ENCODE measurements at places on chromosomes 2 and 18.

DNA sequence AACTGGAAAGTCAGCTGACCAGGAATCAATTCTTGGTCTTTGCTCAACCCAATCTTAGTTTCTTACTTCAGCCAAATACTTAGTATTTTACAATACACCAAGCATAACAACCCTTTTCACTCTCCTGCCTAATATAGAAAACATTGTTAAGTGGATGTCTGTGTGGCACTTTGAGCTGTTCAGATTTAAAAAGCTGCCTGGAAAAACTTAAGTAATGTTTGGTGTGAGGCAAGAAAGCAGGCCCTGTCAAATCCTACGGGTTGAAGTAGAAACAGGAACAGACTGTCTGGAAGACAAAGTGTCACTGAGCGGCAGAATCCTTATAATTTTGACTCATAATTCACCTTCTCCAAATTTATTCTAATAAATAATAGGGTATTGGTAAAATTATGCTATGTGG, 37.1 kb upstream of the FRZB start:
- no peak for DNase-seq

DNA sequence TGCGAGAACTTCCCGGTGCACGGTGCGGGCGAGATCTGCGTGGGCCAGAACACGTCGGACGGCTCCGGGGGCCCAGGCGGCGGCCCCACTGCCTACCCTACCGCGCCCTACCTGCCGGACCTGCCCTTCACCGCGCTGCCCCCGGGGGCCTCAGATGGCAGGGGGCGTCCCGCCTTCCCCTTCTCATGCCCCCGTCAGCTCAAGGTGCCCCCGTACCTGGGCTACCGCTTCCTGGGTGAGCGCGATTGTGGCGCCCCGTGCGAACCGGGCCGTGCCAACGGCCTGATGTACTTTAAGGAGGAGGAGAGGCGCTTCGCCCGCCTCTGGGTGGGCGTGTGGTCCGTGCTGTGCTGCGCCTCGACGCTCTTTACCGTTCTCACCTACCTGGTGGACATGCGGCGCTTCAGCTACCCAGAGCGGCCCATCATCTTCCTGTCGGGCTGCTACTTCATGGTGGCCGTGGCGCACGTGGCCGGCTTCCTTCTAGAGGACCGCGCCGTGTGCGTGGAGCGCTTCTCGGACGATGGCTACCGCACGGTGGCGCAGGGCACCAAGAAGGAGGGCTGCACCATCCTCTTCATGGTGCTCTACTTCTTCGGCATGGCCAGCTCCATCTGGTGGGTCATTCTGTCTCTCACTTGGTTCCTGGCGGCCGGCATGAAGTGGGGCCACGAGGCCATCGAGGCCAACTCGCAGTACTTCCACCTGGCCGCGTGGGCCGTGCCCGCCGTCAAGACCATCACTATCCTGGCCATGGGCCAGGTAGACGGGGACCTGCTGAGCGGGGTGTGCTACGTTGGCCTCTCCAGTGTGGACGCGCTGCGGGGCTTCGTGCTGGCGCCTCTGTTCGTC, 1.7 kb downstream of the FZD7 start:
- no peak for DNase-seq

GRCh38 chr2:230700447-230700846, 12.2 kb upstream of the CAB39 start:
- DNase-seq: no peak

GRCh38 chr2:7448578-7449264, 531.5 kb downstream of the RNF144A start:
- DNase-seq: no peak

GRCh38 chr18:24026457-24026856, 11.9 kb downstream of the TTC39C start:
- no peak for DNase-seq

DNA sequence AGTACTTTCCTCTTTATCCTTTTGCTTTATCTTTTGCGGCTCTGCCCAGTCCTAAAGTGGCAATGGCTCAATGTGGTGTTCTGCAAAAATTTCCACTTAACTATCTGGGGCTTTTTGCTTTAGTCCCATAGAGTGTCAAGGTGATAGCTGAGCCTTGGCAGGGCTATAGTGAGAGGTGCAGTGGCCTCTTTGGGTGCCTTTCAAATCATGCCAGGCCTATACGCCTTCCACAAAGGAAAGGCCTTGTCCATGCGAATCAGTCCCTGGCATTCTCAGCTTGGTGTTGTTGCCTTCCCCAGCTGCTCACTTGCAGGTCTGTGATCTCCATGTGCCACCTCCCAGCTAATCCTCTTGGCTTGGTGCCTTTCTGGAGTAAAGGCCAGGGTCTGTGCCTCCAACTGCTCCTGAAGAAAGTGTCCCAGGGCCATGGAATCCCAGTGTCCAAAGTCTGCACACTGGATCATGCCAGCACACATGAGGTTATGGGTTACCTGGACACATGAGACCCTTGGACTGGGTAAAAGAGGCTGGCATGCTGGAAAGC, 26.6 kb downstream of the PAX8 start:
- no peak for DNase-seq

DNA sequence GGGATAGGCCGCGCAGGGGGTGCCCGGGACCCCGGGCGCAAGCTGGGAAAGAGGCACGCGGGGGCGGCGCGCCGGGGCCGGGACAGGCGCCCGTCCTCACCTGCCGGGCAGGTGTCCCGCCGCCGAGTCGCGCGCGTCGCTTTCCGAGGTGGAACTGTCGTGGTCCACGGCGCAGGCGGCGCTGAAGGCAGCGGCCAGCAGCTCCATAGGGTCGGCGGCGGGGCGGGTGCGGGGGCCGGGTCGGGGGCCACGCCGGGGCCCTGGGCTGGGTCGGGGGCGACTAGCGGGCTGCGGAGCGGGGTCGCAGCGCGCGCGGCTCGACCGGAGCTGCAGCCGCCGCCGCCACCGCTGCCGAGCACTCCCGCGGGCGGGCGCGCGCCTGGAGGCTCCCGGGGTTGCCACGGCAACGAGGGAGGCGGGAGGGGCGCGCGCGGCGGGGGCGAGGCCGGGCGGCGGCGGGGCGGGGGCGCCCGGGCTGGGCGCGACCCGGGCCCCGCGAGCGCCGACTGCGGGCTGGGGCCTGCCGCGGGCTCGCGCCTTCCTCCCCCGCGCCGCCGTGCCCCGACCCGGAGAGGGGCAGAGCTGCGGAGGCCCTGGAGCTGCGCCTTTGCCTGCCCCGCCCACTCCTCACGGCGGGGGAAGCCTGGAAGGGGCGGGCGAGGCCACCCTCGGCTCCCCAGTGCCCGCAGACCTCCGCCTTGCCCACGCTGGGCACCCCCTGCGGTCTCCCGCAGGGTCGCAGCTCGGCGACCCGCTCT, 57.9 kb downstream of the SNORC start:
- no peak for DNase-seq

DNA sequence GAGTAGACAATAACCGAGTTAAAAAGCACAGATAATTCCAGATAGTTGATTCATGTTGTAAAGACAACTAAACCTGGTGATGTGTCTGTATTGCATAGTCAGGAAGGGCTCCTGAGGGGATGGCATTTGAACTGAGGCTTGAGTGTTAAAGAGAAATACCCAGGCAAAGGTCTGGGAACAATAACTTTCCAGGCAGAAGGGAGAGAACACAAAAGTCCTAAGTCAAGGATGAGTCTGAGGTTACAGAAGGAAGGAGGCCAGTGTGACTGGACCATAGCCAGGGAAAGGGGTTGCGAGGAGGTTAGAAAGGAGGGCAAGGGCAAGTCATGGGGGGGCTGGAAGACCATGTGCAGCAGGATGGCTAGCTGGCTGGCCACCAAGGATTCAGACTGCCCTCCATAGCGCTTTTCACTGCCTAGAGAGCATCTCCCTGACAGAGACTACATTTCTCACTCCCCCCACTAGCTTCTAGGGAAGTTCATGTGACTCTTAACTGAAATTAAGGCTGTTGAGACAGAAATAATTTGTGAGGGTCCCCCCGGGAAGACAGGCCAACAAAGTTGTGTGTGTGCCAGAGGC, 135.5 kb upstream of the CREB1 start:
- no peak for DNase-seq

DNA sequence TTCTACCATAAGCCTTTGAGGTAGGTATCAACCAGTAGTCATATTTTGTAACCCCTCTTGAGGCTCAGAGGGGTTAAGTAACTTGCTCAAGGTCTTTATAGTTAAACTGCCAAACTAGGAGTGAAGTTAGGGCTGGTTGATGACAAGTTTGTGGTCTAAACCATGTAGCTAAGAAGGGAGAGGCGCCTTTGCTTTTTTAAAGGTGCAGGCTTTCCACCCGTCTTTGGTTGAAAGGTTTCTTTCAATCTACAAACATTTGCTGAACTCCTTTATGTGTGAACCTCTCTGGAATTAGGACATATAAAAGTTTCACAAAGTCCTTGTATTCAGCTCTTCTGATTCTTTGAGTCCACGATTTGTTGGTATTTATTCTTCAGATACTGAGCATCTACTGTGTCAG, 2.4 kb upstream of the MTA3 start:
- DNase-seq: no peak

- no peak for DNase-seq
These were observed 72.2 kb downstream of the LNPK start for GRCh38 chr2:175929850-175930249.

DNA sequence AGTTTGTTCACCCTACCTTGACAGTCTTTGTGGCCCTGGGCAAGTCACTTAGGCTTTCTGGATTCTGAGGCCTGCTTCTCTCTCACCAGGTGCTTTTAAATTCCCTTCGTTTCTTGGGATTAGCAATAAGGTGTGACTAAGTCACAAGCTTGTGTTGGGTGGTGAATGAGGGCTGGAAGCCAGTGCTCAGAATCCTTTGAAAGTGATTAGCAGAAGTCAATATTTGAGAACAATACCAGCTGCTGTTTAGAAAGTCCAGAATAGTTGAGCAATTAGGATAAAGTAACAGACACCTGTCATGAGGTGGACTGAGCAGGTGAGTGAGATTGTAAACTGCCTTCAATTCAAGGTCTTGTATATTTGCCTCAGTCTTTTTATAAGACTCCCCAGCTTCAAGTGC, 19.3 kb upstream of the MGAT5 start:
- DNase-seq: no peak

DNA sequence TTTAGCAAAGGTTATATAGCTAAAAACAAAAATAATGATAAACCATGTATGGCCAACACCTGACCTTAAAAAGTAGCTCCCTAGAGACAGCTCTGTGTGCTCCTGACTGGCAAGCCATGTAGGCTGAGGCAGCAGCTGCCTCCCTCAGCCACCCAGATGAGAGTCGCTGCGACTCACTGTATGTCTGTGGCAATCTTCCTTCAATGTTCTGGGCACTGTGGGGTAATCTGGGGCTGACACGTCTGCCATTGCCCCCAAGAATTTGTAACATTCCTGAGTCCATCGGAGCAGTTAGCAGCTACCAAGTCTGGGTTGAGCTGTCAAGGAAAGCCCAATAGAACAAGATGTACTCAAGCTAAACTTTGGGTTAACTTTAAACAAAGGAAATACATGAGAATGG, 106.4 kb upstream of the DAPL1 start:
- no peak for DNase-seq

DNA sequence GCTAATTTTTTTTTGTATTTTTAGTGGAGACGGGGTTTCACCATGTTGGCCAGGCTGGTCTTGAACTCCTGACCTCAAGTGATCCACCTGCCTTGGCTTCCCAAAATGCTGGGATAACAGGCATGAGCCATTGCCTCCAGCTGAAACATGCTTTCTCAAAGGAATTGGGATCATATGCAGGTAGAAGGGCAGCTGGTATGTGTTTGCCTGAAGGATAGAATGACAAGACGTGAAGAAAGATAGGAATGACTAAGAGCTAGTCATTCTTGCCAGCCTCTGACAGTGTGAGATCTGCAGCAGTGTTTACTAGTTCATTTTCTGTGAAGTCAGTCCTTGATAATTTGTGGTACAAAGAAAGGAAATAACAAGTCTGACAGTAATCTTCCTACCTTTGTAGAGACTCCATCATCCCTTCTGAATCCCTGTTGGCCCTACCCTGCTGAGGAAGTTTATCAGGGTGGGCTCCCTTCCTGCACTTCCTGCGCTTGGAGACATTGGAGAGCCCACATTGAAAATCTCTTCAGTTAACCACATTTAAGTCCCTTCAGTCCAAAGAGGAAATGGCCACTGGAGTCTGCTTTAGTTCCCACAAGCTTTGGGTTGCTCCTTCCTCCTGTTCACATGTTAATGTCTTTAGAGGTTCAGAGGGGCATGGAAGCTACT, 14.7 kb downstream of the CFLAR start:
- DNase-seq: no peak

GRCh38 chr2:133437492-133437891, 130.8 kb downstream of the NCKAP5 start:
- DNase-seq: no peak

GRCh38 chr2:235535423-235536130, 41.7 kb downstream of the AGAP1 start:
- DNase-seq: no peak

GRCh38 chr2:96262306-96262705, 3.5 kb downstream of the TMEM127 start:
- DNase-seq: no peak

DNA sequence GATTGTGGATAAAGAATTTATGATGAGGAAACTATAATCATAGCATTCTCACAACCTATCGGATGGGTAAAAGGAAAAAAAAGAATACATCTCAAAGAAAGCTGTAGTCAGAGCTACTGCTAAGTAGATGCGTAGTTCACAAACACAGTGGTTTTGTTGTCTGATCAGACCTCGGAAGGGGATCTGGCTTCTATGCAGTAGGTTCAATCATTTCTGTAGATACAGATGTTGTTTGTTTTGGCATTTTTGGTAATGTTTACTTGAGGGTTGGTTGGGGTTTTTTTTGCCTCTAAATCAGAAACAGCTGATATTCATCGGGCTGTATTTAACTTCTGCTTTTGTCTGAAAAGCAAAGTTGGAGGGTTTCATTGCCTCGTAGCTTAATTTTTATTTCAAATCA, 42.1 kb downstream of the NPAS2 start:
- DNase-seq: no peak

- DNase-seq: no peak
These were observed 5.9 kb upstream of the EFEMP1 start for GRCh38 chr2:55929476-55929875.

DNA sequence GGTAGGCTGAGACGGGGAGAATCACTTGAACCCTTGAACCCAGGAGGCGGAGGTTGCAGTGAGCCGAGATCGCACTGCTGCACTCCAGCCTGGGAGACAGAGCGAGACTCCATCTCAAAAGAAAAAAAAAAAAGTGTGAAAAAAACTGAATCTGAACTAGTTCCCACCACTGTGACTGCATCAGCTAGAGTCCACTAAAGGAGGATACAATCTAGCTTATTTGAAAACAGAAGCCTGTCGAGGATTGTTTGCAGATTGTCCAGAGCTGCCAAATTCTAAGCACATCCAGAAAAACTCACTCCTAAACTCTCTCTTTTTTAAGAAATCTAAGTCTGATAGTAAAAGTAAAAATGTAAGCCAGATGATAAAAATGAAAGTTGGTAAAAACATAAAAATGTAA, 10.6 kb downstream of the GFPT1 start:
- no peak for DNase-seq

DNA sequence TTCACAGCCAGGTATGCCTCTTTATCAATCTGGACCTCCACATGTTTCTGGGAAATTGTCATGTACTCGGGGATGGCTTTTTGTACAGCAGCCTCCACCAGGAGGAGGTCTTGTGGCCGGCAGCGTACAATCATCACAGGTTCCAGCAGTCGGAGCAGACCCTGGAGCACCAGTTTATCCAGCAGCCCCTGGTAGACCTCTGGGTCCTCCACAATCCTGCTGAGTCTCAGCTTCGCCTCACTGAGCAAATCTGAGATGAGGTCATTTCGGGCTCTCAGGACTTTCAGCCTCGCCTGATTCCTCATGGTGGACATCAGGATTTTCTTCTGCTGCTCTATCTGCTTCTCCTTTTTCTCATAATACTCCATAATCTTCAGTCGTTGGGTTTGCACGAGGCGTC, 32.8 kb downstream of the TMEM247 start:
- DNase-seq: no peak

GRCh38 chr2:164504253-164504652, 117.0 kb downstream of the GRB14 start:
- no peak for DNase-seq

GRCh38 chr18:7844017-7844416, 276.9 kb downstream of the PTPRM start:
- DNase-seq: no peak
